Fibroblast of skin of back (primary cell): ENCODE measurements at places on chromosomes 4 and X.

- DNase-seq, result no peak
Measured at GRCh38 chr4:129113434-129113833, 17.5 kb downstream of the C4orf33 start.

GRCh38 chr4:144715230-144715629, 69.3 kb downstream of the HHIP start:
- DNase-seq, result no peak

DNA sequence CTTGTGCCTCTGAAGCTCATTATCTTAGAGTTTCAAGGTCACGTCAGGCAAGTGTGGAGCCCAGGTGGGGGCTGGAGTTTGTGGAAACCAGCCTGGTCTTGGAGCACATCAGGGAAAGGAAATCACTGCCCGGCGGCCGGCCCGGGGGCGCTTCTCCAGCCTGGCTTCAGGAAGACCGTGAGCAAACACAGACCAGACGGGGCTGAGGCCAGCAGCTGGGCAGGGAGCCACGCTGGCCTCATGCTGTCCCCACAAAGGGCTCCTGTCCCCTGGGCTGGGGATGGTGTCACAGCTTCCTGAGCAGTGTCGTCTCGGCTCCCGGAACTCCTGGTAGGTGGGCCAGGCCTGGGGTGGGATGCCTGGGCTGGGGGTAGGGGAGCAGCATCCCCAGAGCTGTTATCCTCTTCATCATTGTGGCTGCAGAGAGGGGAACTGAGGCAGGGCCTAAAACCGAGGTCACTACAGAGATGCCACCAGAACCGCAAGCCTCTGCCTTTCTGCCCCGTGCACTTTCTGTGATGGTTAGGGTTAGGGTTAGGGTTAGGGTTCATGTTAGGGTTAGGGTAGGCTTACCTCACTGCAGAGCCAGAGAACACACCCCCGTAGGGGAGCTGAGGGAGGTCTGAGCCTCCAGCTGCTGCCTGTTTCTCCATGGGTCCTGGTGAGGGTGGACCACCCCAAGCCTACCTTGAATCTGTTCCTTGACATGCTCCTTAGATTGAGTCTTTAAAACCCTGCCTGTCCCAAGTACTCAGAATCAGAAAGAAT, 77.5 kb downstream of the HTRA3 start:
- DNase-seq, result no peak

- peak; percentile 62 for DNase-seq
Measured at GRCh38 chrX:39903937-39904336, 193.8 kb downstream of the BCOR start.

DNA sequence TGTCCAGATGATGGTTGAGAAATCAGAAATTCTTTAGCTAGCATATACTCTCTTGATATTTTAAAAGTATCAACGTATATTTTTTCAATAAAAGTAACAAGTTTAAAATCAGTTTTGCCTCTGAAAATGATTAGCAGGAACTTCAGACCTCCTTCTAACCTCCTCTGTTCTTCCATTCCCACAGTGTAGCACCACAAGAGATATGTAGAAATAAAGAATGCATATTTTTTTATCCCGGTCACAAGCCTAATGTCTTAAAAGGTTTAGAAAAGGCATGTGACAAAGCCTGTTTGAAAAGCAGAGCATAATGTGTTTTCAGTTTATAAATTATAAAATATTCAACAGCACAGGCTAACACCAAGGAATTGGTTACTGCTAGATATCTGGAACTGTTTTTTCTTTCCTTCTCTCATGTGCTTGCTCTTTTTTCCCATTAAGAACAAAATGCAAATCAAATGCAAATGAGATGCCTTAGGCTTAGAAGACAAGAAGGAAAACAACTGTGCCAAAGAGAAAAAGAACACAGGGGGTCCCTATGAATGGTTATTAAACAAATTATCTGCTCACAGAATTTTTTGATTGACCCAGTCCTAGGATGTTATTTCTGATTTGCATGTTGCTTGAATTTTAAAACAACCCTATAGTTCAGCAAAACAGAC, 351.7 kb upstream of the FAM241A start:
- no peak for DNase-seq

DNA sequence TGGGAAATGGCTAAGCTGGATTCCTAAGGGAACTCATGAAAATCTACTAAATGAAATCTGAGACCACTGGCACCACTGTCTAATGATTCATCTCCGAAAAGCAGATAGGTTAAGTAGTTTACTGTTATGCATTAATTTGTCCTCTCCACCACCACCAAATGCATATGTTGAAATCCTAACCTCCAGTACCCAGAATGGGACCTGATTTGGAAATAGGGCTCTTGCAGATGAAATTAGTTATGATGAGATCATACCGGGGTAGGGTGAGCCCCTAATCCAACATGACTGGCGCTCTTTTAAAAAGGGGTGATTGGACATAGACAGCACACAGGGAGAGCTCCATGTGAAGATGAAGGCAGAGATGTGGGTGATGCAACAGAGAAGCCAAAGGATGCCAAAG, 124.9 kb upstream of the GUCY1A1 start:
- no peak for DNase-seq

- DNase-seq, result no peak
Measured at GRCh38 chr4:106454021-106454420, 85.4 kb upstream of the GIMD1 start.
